ENCODE measurements at places on chromosomes 12 and 14.

DNA sequence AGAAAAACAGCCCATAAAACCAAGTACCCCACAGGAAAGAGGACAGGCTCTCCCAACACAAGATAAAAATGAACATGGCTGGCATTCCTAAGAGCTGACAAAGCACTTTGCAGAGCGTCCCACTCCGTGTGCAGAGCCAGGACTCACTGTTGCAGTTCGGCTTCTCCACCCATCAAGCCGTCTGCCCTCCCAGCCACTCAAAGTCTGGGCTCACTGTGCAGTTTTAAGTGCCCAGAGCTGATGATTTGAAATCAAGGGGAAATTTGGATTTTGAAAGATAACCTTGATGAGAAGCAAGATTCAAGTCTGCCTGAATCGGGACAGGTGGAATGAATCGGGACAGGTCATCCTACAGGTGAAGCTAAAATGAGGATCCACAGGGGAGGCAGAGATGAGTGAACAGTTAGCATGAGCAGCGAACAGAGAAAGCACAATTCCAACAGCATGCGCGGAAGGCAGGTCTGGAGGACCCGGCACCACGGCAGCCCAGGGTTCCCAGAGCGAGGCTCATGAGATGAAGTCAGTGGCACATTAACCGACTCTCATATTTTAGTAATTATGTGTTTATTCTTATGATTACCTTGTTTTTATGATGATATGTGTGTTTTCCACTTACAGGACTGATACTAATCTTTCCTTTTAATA lies 39.8 kb upstream of the GPR68 start:
- peak; percentile 22 for DNase-seq

- DNase-seq: no peak
Measured at GRCh38 chr12:77161944-77162343, 96.6 kb upstream of the E2F7 start.

GRCh38 chr12:79247494-79247893 lies 382.9 kb downstream of the SYT1 start:
- no peak for DNase-seq

- DNase-seq: no peak
Measured at GRCh38 chr12:110658878-110659277, 30.0 kb downstream of the HVCN1 start.

DNA sequence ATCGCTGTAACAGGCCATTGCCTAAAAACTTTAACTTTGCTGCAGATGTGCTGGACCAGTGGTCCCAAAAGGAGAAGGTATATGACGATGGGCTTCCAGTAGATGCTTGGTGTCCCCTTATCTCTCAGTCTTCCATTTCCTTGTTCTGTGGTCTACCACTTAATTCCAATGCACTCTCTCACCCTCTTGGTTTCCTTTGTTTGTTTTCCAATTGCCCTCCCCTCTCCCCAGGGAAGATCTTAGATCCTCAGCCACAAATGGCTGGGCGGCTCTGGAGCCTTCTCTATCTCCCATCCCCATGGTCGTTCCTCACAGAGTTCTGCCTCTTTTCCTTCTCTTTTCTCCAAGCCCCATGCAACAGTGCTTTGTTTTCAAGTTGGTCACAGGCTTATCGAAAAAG lies 584 bp downstream of the ACSM4 start:
- no peak for DNase-seq

DNA sequence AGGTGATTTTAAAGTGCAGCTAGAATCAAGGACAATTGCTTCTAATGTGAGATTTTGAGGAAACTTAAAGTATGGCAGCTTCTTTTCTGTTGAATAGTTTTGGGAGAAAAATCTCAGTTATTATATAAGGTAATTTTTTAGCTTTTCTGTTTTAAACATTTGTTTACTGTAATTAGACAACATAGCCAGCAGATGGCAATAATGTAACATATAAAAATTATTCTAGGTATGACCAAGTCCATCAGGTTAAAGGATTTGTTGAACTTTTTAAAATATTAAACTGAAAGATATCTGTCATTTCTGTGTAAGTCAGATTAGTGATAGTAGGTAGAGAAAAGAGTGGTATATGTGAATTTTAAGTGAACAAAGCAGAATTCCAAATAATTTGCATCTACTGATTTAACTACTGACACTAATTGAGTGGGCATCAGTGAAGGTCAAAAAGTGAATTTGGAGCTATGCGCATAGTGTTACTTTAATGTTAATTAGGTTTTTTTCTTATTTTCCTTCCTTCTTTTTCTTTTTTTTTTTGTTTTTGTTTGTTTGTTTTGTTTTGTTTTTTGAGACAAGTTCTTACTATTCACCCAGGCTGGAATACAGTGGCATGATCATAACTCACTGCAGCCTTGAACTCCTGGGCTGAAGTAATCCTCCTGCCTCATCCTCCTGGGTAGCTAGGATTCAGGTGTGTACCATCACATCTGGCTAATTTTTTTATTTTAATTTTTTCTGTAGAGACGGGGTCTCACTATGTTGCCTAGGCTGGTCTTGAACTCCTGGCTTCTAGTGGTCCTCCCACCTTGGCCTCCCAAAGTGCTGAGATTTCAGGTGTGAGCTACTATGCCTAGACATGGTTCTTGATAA lies 18.6 kb downstream of the PRORP start:
- no peak for DNase-seq

- DNase-seq: no peak
Measured at GRCh38 chr14:64409126-64409920, 21.2 kb downstream of the MTHFD1 start.

- no peak for DNase-seq
Measured at GRCh38 chr14:31703056-31703455, 141.9 kb downstream of the NUBPL start.

DNA sequence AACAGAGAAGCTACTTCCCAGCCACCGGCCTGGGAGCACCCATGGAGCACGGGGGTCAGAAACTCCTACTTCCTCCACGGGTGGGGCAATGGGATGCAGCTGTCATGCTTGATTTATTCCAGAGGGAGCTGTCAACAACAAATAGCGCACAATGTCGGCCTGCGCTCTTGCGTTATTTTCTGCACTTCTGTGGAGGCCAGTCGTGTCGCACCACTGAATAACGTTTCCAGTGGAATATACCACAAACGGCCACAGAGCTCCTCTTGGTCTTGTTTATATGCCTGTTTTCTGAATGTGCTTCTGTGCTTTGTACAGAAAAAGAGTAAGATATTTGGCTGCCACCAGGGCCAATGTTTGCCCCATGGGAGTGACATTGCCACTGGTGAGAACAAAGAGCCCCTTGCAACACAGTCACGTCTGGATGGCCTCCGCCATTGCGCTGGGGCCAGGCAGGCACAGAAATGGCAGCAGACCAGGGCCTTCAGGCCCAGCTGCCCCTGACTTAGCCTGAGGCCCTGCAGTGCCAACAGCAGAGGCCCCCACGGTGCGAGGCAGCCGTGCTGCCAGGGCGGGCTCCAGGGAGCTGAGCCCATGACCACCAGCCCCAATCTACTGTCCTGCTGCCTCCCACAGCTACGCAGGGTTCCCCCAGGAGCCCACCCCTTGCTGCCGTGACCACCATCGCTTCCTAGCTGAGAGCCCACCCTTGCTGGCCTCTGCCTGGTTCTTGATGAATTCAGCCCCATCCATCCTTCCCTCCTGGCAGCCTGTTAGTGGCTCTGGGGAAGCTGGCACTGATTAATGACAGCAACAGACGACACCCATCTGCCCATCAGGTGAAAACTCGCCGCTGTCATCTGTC lies 28.9 kb upstream of the TMEM179 start:
- DNase-seq: no peak

GRCh38 chr12:58934528-58934927 lies 14.2 kb upstream of the LRIG3 start:
- DNase-seq: no peak

DNA sequence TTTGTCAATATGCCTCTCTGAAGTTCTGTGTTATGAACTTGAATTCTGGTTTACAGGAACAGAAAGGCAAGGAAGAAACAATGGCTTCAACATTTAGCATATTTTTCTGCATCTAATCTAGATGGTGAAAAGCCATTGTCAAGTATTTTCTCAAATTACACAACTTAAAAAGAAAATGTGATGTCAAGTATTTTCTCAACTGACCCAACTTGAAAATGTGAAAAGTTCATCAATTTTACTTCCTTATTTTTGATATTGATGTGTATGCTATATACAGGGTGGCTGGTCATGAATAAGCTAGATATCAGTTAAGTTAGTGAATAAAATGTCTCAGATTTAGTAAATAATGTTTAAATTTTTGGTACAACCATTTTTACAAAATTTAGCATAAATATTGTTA lies 196.7 kb downstream of the ALX1 start:
- no peak for DNase-seq

DNA sequence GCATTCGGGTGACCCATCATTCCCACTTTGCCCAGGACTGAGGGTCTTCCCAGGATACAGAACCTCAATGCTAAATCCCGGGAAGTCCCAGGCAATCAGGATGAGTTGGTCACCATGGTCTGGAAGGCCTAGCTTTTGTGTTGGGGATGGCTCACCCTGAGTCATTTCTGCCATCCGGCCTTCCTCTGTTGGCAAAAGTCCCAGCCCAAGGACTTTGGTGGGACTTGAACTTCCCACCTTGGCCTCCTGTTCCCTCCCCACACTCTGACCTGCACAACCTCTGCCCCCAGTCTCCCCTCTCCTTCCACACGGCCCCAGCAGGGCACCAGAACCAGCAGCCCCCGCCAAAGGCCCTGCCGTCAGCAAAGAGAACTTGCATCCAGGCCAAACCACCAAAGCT lies 24.6 kb upstream of the NCOR2 start:
- no peak for DNase-seq

DNA sequence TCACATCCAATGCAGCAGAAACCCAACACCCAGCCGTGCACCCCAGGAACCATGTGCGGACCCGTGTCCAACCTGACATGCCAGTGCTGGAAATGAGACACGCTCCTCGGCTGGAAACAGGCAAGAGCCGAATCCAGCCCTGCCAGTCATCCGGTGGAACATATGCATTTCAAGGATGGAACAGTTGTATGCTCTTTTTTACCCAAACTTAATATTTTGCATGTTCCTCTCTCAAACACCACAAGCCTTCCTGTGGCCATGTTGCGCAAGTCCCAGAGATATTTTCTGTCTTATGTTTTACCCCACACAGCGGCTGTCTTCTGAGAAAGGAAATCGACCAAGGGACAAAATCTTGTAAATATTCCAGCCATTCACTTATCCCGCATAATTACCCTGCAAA lies 196.9 kb downstream of the BCL11B start:
- DNase-seq: no peak

DNA sequence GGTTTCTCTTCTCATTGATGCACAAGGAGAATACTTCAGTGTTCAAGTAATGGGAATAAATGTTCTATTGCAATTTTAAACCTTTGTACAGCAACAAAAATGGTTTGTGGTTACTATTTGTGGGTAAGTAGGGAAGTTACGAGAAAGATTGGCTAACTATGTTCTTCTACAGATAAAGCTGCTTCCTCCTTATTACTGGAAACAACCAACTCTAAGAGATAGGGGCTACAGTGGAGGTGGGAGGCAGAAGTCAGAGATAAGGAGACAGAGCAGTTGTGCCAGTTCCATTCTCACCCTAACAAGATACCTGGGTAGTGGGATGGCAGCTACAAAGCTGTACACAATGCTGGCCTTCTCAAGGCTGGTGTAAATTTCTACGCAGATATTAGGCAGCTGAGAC lies 16.2 kb downstream of the NOXRED1 start:
- DNase-seq: no peak

DNA sequence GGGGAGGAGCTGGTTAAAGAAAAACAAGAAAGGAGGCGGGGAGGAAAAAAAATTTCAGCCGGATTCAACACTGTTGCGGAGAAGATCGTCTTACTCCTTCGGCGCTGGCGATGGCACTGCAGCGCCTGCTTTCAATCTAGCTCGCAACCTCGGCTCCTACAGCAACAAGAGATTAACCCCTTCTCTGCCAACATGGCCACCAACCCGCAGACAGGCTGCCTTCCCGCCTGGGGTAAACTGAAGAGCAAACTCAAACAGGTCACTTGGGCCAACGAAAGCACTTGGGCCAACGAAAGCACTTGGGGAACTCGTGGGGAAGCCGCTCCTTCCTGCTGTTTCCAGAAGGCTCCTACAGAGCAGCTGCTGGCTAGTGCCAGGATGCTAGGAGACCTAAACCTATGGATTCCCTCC lies 73.7 kb downstream of the CIT start:
- DNase-seq: peak; percentile 42

DNA sequence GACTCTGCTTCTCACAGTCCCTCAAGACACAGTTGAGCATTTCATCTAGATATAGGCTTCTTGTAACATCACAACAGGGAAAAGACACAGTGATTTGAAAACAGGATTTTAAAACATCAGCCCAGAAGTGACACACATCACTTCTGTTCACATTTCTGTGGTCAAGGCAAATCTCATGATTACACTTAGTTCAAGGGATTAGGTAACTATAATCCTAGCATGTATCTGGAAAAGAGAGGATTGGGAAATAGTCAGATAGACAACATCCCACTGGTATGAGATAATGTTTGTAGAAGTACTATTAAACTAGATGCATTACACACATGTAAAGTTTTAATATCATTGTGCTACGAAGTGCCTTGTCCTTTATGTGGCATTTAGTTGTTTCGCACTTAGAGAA lies 252.6 kb upstream of the PRKD1 start:
- no peak for DNase-seq

DNA sequence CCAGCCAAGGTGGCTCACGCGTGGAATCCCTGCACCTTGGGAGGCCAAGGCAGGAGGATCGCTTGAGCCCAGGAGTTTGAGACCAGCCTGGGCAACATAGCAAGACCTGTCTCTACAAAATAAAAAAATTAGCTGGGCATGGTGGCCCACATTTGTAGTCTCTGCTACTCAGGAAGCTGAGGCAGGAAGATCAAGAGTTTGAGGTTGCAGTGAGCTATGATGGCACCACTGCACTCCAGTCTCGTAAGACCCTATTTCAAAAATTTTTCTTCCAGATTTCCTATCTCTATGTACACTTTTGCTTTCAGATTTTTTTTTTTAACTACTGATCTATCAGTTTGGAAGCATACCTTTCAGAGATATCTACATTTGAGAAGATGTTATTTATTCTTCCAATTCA lies 15.3 kb downstream of the SNX6 start:
- no peak for DNase-seq

DNA sequence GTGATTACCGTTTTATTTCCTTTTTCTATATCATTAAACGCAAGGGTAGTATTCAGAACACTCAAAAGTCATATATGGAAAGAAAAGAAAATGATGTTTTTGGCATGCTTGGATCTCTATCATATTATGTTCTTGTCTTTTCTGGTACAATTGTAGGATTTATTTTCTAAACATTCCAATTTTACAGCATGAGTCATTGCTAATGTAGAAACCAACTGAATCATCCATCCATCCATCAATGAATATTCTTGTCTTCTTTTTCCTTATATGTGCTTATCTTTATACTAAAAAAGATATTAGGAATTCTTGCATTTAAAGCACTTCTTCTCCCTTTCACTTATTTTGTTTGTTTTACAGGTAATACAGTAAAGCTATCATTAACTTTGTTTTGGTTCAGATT lies 20.4 kb upstream of the AMIGO2 start:
- DNase-seq: no peak

Data from AG09319 (cell line).